ENCODE measurements at places on chromosomes 3 and 15.

DNA sequence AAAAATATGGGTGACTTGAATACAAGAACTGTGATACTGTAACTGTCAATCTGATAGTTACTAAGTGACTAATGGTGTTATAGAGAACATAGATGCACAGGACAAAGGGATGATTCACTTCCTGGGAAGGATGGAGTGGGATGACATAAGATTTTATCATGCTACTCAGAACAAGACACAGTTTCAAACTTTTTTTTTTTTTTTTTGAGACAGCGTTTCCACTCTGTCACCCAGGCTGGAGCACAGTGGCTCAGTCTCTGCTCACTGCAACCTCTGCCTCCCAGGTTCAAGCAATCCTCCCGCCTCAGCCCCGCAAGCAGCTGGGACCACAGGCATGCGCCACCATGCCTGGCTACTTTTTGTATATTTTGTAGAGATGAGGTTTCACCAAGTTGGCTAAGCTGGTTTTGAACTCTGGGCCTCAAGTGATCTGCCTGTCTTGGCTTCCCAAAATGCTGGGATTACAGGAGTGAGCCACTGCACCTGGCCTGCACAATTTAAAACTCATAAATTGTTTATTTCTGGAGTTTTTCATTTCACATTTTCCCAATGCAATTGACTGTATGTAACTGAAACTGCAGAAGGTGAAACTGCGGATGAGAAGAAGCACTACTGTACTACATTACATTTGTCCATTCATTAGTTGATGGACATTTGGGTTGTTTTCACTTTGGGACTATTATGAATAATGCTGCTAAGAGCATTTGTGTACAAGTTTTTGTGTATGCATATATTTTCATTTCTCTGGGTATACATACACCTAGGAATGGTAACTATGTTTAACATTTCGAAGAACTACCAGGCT, 40.6 kb downstream of the ADIPOQ start:
- peak; percentile 4 for DNase-seq

GRCh38 chr15:100143378-100143777, 198.4 kb downstream of the ADAMTS17 start:
- no peak for DNase-seq

DNA sequence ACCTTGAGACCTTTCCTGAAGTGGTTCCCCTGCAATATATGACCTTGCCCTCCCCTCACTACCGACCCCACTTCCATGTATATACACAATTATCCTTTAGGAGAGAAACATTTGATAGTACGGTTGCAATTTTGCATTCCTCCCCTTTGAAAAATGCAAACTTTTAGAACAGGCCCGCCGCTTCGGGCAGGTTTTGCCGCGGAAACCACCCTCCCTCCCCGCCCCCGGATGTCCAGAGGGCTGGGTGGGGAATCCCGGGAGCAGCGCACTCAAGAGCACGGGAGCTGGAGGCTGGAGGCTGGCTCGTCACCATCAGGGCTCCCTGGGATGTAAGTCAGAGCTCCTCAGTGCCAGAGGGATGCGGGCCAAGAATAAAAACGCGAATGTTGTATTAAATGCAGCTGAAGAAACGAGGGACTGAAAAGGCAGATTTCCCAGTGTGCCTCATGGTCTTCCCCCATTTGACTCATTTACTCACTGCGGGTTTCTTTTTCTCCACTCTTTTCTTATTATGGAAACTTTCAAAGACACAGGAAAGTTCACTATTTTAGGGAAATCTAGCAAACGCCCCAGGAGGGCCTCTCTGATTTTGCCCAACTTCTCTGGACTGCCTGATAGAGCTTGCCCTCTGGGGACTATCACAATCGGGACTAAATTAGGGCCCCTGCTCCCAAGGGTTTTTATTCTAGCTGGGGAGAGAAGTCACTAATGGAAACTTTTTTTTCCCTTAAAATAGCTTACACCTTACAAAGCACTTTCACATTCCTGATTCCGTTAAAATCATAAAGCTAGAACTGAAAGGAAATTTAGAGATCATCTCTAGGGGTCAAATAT, 2.9 kb upstream of the USP3 start:
- DNase-seq: no peak

DNA sequence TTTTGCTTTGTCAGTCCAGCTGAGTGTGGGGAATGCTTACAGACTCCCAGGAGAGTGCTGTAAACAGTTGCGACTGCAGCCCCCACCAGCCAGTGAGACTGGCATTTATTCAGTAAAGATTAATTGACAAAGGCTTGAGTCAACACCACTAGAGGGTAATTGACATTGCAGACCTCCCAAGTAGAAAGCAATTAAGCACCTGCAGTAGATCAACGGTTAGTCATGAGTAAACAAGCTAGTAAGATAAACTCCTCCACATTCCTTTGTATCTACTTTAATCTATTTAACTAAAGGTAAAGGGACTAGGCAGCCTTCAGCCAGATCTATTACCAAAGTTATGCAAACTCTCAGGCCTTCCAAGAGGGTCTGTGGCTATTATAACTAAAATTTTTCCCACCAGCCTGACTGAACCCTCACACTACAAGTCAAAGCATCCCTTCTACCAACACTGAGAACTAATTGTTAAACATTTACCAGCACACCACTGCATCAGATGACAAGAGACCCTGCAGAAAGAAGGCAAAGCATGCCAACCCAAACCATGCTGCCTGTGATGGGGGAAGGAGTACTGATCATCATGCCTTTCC, 30.5 kb upstream of the GALNT15 start:
- DNase-seq: no peak

GRCh38 chr3:115646027-115646690, 22.8 kb downstream of the GAP43 start:
- DNase-seq: no peak

DNA sequence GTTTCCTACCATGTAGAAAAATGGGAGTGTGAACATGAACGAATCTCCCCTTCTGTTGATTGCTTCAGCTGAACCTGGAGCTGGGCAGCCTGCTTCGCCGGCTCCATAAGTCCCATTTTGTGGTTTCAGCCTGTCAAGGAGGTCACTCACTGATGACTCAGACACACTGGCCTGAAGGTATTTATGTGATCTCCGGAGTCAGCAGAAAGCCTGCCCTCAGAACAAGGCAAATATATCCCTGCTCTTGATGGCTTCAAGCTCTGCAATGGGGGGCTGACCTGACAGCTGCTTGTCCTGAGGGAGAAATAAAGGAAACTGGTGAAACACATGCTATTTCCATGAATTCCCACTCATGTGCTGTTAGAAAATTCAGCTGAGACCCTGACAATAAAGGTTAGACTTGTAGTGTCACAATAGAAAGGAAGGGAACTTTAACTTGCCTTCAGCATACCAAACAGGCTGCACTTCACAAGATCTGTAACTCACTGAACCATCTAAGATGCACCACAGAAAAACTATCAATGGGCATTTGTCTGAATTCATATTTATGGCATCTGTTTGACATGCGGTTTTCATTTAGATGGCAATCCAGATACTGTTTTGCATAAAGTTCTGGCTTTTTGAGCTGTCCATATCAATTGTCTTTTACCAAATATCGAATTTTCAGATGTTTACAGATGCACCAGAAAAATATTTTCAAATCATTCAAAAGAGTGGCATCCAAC, 282.0 kb upstream of the VEPH1 start:
- DNase-seq: no peak

- DNase-seq: no peak
Observed at GRCh38 chr3:187873843-187874242, 128.6 kb upstream of the BCL6 start.

DNA sequence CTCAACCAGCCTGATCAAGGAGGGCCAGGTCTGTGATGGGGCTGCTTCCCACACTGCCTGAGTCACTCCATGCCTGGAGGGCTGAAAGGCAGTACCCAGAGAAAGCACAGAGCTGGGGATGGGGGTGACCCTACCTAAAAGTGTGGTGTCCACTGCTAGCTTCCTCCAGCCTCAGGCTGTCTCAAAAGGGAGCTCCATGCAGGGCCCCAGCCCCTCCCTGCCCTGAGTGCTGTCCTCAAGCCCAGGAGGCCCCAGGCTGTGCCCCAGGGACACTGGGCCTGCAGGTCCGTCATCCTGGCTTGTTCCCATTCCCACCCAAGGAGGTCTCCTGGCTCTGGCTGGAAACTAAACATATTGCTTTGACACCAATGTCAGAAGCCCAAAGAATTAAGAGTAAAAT, 56.8 kb downstream of the ZNF445 start:
- no peak for DNase-seq

DNA sequence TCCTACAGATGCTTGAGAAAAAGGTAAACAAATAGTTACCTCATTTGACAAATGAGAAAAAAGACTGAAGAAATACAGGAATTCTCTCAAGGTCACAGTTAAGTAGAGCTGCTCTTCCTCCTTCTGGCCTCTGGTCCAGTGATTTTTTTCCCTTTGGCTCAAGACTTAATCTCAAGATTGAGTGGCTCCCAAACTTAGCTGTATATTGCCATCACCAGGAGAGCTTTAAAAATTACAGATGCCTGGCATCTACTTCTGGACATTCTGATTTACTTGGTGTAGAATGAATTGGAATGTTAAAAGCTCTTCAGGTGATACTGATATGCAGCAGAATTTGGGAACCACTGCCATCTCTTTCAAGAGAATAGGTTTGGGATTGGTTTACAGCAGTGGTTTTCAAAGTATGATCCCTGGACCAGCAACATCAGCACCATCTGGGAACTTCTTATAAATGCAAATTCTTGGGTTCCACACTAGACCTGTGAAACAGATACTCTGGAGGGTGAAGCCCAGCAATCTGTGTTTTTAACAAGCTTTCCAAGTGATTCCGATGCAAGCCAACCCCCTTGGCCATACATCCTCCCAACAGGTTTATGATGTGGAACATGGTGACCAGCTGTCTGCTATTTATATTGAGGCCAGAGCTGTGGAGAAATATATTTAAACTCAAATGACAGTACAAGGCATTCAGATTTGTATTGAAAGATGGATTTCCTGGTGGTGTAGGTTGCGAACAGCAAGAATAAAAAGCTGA, 333.0 kb upstream of the RARB start:
- DNase-seq: no peak

DNA sequence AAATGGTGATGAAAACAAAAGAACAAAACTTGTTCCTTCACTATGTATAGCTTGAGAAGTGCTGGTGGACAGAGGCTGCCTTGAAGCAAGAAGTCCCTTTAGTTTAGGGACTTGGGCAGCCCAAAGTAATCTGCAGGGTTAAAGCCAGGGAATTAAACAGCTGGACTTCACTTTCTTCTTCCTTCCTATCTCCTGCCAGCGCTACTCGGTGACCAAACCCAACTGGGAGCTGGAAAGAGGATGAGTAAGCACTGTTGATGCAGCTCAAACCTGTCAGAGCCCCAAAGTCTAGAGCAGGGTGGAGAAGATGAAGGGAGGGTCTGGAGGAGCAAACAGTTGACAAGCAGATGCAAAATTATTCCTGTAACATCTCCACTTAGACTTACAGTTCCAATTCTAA, 73.1 kb upstream of the FBN1 start:
- DNase-seq: no peak

GRCh38 chr15:79898369-79898768, 1.6 kb upstream of the MTHFS start:
- DNase-seq: no peak

DNA sequence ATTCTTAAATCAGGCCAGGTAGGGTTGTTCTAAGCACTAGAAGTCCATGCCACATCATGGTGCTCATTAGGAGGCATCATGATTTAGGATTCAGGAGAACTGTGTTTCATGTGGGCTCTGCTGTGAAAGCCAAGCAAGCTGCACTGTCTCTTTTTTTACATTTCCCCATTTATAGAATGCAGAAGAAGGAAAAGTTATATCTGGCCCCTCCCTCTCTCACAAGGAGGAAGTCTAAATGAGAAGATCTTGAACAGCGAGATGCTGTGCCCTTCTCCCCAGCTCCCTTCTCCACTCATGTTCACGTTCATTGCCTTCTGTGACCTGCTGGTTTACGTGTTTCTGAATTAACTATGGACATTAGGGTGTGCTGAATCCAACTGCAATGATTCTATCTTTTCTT, 178.5 kb upstream of the RASGRP1 start:
- no peak for DNase-seq

GRCh38 chr3:194304186-194304917, 46.8 kb downstream of the CPN2 start:
- DNase-seq: no peak

DNA sequence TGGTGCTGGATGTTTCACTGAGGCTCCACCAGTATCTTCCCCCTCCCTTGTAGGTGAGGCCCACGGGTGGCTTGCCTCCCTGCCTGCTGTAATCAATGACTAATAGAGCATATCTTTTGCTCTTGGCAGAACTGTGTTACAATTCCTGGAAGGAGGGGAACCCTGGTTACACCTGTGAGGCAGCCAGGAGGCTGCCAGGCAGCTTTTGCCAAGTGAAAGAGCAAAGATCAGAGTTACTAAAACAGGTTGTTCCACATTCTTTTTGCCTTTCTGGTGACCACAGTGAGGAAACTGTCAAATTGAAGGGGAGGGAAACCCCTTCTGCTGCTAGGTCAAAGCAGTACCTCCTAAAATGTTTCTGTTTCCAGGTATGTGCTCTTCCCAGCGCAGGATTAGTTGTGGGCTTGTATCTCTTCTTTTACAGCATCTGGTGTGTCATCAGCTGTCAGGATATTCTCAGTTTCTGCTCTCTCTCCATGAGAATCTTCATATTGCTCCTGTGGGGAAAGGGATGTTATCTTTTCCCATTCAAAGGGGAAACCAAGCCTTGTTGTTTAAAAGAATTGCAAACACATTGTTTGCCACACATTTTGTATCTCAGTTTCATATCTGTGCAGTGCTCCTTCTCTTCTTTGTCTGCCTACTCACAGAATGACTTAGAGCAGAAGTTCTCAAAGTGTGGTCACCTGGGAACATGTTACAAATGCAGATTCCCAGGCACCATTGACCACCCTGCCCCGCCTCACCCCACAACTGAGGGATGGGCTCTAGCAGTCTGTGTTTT, 137.4 kb upstream of the UMPS start:
- no peak for DNase-seq

DNA sequence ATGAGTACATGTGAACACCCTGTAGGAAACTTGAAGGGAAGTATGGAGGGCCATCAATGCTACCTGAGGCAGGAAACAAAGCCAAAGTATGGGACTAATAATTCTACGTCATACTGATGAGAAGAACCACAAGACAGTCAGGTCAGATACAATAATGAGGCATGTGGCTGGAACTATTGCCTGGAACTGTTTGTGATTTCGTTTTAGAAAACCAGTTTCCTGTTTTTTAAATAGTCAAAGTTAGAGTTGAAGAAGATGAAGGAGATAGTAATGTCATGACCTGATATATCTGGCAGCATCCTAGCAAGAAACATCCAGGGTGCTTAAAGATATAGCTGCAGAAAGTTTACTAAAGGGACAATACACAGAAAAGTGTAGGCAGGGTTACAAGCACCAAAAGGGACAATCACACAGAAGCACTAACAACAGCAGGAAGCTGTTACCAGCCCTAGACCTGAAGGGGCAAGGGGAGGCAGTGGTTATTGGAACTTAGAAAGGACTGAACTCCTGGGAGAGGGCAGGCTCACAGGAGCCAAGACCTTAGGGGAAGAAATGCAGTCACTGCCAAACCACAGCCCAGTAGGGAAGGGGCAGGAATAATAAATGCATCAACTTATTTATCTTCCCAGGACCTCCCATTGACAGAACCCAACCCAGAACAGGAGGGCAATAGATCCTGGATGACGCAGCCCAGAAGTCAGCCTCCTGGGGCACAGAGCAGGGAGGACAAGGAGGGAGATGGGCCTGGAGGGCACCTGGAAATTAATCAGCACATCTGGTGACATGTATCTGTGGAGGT, 302.1 kb upstream of the STT3B start:
- no peak for DNase-seq

Measured in stimulated activated CD4-positive, alpha-beta T cell treated with anti-CD3 and anti-CD28 coated beads, Interleukin-1b, Interleukin-23, amount 100 ng/mL, for 1 hour (primary cell).